PC-3 (cell line): ENCODE measurements at places on chromosomes 13 and 19.
A peak's percentile ranks its signal among the peaks of the same experiment; 100 is the strongest.

DNA sequence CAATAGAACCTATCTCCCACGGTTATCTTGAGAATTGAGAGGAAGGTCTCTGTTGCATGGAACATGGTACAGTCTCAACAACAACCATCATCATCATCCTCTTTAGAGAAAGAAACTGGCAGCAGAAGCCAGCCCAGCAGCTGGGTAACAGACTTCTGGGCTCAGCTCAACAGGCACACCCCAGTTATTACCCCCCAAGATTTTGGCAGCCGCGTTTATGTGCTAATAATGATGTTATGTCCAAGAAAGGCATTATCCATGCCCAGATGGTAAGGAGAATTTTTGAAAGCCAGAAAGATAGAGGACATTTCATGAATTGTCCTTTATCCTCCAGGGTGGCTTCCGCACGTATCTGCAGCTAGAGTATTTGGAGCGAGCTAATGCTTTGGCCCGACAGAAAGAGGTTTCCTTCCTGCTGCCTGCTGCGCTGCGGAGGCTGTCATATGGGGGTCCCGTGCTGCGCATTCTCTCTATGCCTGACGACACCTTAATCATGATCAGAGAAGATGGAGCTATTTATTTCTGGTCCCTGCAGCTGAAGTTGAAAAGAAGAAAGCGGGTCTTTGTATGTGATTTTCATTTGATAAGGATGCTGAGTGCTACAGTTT lies 89.9 kb downstream of the TEX26 start:
- DNase-seq, result no peak

- no peak for DNase-seq
Measured at GRCh38 chr13:76198568-76199163, 562.5 kb downstream of the LMO7 start.

DNA sequence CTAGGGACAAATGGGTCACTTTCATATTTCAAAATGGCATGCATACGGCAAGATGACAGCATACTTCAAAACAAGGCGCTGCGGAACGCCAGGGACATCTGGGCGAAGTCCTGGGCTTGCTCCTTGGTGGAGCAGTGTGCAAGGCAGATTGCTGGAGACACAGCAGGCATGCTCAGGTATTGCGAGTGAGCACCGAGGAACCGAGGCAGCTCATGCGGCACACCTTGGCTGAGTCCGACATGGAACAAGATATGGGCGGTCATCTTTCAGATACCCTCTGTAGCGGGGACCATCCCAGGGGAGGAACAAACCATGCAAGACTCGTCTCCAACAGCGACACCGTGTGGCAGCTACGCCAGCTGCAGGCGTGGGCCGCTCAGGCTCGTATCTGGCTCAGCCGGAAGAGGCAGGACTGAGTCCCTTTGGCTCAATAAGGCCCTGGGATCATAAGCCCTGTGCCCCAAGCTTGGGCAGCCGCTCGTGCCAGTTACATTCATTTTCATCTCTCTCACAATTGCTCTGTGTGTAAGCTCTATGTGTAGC lies 112.4 kb downstream of the NUFIP1 start:
- no peak for DNase-seq

- peak; percentile 44 for DNase-seq
Measured at GRCh38 chr19:34120846-34121639, 51.3 kb upstream of the LSM14A start.

DNA sequence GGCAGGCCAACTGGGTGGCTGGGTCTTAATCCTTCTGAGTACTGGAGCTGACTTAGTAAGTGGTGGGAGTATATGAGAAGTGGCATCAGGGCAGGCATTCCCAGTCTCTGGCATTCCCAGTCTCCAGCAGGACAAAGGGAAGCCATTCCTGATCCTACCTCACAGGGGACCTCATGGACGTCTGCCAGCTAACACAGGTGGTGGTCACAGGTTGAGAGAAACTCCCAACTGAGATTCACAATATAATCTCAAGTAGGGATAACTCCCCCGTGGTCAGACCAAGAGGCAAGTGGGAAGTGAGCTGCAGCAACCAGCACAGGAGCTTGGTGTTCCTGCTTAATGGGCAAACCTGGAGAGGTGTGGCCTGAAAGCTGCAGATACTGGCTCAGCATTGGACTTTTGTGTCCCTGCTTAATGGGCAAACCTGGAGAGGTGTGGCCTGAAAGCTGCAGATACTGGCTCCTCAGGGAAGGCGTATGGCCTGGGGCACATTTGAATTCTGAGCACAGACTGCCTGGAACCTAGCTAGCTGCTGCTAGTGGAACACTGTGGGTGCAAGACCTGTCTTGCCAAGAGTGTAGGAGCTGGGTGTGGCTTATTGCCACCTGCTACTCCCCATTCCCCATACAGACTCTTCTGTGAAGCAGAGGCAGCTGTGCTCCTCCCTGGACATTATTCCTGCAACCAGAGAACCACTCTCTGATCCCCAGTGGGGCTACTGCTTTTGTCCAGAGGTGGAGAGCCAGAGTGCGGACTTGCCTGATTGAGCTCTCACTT lies 25.9 kb upstream of the OR10H2 start:
- no peak for DNase-seq

GRCh38 chr13:109989155-109989554 lies 202.8 kb upstream of the IRS2 start:
- peak; percentile 20 for DNase-seq
